Neural crest cell (in vitro differentiated cells): ENCODE measurements at places on chromosomes 6 and 20. TPM values are rescaled to one million over a fixed set of nuclear protein-coding genes. Genes with fewer than 3 reads are reported as not detected.

GRCh38 chr6:161233986-161234661 lies 39.7 kb downstream of the AGPAT4 start:
- no peak overlapping the region for H3K4me3 ChIP-seq
- H3K27ac ChIP-seq, result no peak overlapping the region
- peaks cover 18% of the 10 kb centered on the region for H3K36me3 ChIP-seq
- H3K27me3 ChIP-seq, result no peaks in the 10 kb centered on the region

- H3K4me1 ChIP-seq, result peaks cover 26% of the 10 kb centered on the region
- H3K36me3 ChIP-seq, result peaks cover 2% of the 10 kb centered on the region
- H3K27ac ChIP-seq, result no peak overlapping the region
- peak overlapping the region; percentile 11 for H3K4me3 ChIP-seq
- DNase-seq, result no peak
- peaks cover 3% of the 10 kb centered on the region for H3K27me3 ChIP-seq
These were observed 2.8 kb upstream of the PLCG1 start for GRCh38 chr20:41134362-41135186.

DNA sequence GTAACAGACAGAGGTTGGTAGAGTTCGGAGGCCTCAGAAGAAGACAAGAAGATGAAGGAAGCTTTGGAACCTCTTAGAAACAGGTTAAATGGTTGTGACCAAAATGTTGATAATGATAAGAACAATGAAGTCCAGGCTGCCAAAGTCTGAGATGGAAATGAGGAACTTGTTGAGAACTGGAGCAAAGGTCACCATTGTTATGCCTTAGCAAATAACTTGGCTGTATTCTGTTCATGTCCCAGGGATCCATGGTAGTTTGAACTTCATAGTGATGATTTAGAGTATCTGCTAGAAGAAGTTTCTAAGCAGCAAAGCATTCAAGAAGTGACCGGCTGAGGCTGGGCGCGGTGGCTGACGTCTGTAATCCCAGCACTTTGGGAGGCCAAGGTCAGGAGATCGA lies 11.1 kb upstream of the LSM14B start:
- H3K4me3 ChIP-seq, result no peak overlapping the region
- peaks cover 3% of the 10 kb centered on the region for H3K4me1 ChIP-seq
- H3K27me3 ChIP-seq, result peaks cover 15% of the 10 kb centered on the region
- no peak for DNase-seq

DNA sequence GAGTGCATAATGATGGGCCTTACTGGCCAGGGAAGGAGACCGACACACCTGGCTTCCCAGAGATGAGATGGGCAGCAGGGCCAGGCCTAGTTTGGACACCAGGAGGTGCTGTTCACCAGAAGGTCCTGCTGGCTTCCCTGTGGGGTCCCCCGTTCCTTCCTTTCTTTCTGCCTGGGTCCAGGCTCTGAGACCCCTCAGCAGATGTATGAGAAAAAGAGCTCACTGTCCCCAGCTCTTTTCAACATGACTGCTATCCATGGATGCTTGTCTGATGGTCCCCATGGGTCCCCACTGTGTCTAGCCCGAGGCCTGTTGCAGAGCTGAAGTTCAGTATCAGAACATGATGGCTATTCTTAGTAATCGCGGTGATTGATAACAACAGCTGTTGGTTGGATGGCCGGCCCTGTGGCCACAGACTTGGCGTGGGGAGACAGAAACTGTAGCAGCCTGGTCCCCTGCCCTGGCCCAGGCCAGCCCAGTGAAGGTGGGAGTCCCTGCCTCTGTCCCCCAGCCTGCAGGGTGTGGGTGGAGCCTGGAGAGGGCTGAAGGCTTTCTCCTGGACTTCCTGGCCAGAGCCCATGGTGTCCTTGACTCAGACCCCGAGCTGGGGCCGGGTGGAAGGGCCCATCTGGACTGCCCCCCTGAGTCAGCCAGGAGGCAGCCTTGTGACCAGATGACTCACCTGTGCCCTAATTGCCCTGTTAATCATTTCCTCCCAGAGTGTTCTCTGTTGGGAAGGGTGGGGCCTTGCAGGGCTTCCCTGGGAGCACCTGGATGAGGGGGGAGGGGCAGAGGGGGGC lies 9.9 kb upstream of the BAK1 start:
- H3K27me3 ChIP-seq, result peaks cover 13% of the 10 kb centered on the region
- H3K36me3 ChIP-seq, result no peaks in the 10 kb centered on the region

DNA sequence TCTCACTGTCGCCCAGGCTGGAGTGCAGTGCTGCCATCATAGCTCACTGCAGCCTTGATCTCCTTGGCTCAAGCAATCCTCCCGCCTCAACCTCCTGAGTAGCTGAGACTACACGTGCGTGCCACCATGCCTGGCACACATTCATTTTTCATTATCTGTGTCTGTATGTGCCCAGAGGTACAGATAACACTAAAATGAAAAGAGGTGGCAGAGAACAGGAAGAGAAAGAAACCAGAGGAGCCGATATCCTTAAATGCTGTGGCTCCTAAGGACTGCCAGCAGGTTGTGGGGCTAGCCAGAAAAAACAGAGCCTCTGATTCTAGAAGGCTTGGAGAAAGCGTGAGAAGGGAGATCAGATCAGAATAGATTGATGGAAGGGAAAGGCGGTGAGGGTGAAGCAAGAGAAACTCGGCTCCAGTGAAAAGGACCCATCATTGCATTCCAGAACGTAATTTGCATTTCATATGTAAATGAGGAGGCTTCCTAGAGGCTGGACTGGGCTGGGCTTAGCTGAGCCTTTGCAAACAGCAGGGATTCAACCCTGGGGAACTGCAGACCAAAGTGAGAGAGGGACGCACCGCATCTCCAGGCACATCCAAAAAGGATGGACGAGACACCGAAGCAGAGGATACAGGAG lies 64.2 kb downstream of the GCNT2 start:
- no peak overlapping the region for H3K27ac ChIP-seq
- no peaks in the 10 kb centered on the region for H3K36me3 ChIP-seq
- H3K4me1 ChIP-seq, result peaks cover 34% of the 10 kb centered on the region
- no peak for DNase-seq
- peaks cover 34% of the 10 kb centered on the region for H3K27me3 ChIP-seq

- H3K4me3 ChIP-seq, result no peak overlapping the region
- no peaks in the 10 kb centered on the region for H3K36me3 ChIP-seq
- H3K4me1 ChIP-seq, result no peaks in the 10 kb centered on the region
- H3K27me3 ChIP-seq, result no peaks in the 10 kb centered on the region
- DNase-seq, result no peak
- no peak overlapping the region for H3K27ac ChIP-seq
These were observed 59.7 kb downstream of the EYA4 start for GRCh38 chr6:133300896-133301295.

GRCh38 chr6:75483136-75483952 lies 10.3 kb downstream of the FILIP1 start:
- no peak overlapping the region for H3K27ac ChIP-seq
- no peak for DNase-seq
- no peaks in the 10 kb centered on the region for H3K36me3 ChIP-seq
- no peaks in the 10 kb centered on the region for H3K27me3 ChIP-seq

DNA sequence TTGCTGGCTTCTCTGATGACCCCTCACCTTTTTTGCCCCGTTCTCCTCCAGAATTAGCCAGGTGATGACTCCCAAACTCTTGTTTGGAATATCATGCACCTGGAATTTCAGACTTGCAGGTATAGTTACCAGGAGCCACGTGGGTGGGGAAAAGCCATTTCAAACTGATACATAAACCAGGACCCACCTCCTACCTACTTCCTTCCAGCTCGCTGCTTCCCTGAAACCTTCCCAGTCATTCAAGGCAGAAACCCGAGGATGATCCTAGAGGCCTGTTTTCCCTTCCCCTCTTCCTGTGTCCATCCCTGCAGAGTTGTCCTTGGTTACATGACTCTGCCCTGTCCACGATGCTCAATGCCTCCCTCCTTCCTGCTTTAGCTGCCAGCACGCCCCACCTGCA lies 101.9 kb downstream of the MTHFD1L start:
- H3K27ac ChIP-seq, result peak overlapping the region; percentile 31
- H3K27me3 ChIP-seq, result no peaks in the 10 kb centered on the region
- H3K4me3 ChIP-seq, result no peak overlapping the region
- H3K36me3 ChIP-seq, result peaks cover 12% of the 10 kb centered on the region
- no peaks in the 10 kb centered on the region for H3K4me1 ChIP-seq
- no peak for DNase-seq

- no peak overlapping the region for H3K27ac ChIP-seq
- peaks cover 2% of the 10 kb centered on the region for H3K27me3 ChIP-seq
- no peak overlapping the region for H3K4me3 ChIP-seq
- DNase-seq, result no peak
- no peaks in the 10 kb centered on the region for H3K36me3 ChIP-seq
These were observed 239.6 kb downstream of the ERMARD start for GRCh38 chr6:169991031-169991390.

The CD93 gene
- 0.44 and 0.50 TPM in 2 replicates for total RNA-seq

The HEBP2 gene
- total RNA-seq, result 26.5 and 31.5 TPM in 2 replicates

The PRIM2 gene
- 35.6 and 36.2 TPM in 2 replicates for total RNA-seq
